ENCODE measurements at places on chromosomes 13 and 19.

- DNase-seq = no peak
Measured at GRCh38 chr19:29674374-29675119, 9.3 kb downstream of the PLEKHF1 start.

- no peak for DNase-seq
Measured at GRCh38 chr13:109355875-109356434, 430.4 kb downstream of the IRS2 start.

DNA sequence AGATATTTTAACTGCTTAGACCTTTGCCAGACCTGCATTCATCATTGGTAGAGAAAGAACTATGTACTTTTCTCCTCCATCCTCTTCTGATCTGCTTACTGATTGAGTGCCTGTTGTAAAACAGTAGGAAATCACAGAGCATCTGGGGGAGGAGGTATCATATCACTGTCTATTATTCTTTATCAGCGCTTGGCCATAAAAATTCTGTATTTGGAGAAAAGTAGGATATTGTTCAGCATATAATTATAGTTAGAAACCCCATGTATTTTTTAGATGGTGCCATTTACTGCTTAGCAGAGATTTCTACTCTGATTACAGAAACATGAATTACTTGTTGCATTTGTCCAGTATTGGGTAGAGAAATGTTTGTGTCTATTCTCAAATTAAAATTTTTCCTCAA lies 62.4 kb downstream of the URI1 start:
- DNase-seq = no peak

GRCh38 chr13:112898621-112899280 lies 70.3 kb upstream of the MCF2L start:
- no peak for DNase-seq

DNA sequence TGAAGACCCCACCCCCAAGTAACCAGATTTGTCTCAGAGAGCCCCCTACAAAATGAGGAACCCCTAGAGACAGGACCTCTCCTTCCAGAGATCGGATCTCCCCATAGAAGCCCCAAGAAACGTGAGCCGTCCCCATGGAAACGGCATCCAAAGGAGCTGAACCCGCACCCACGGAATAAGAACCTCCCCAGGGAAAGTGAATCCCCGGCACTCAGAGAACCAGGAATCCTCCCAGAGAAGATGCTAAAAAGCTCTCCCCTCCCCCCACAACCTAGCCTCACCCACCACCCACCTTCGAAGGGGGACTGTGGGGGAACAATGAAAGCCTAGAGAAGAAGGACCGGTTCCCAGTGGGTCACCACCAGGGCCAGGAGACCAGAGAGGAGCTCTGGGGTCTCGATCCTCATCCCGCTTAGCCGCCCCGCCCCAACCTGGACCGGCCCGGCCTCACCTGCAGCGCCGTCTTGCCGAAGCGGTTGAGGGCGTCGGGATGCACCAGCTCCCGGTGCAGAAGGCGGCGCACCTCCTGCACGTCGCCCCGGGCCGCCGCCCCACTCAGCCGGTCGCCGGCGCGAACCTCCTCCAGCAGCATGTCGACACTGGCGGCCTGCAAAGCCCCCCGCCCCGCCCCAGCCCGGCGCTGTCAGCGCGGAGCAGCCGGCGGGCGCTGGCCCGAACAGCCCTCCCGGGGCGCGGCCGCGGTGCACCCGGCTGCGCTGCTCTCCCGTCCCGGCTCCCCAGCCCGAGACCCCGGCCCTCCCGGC lies 535 bp downstream of the CDKN2D start:
- no peak for DNase-seq

DNA sequence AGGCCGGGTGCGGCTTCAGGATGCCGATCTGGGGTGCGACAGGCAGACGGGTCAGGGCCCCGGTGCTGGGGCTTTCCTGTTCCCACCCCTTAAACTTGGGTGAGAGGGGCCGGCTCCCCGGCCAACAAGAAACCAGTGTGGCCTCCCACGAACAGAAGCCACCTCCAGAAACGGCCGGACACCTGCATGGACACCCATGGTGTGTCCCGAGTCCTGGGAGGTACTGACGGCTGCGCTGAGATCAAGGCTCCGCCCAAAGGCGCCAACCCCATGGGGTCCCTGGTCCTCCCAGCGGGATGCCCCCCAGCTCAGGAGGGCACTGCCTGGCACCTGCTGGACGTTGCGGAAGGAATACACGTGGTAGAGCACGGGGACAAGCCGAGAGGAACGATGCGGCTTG lies 11.5 kb downstream of the POLRMT start:
- DNase-seq = no peak

DNA sequence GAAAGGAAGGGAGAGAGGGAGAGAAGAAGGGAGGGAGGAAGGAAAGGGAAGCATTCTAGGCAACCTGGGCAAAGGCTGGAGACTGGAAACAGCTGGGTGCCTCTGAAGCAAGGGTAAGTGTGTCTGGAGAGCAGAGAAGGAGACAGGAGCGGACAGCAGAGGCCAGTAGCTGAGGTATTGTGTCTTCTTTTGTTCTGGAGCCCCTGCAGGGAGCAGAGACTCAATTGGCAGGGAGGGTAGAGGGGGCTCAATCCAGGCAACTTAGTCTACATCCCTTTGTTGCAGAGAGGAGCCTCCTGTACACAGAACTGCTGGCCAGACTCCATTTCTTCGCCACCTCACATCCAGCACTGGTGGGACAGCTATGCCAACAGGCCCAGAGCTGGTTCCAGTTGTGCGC lies 53.2 kb downstream of the NWD1 start:
- DNase-seq = no peak

- no peak for DNase-seq
Measured at GRCh38 chr13:110065780-110066179, 241.2 kb downstream of the COL4A1 start.

DNA sequence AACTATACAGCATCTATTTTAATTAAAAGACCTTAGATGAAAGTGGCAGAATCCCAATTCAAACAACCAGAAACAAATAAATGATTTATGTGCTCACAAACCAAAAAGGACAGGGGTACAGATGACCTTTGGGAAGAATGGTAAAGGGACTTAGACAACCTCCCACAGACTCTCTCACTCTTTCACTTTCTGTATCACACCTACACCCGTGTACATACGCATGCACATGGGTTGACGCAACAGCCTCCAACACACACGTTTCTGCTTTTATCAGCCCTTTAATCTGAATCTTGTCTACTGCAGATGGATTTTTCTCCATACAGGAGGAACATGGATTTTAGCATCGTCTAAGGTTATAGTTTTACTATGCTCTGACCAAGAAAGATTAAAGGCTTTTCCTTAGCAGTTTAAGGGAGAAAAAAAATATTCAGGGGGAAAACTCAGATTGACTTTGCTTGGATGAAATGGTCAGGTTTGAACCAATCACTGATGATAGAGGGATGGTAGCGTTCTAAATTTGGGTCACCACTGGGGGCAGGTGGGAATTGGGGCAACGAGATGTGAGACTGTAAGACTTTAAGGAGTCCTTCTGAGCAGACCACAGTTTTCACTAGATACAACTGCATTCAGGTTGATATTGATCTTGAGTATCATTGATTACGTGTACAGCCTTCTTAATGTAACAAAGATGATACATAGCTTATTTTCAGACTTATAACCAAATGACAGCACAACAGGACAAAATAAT lies 166.1 kb downstream of the ITGBL1 start:
- no peak for DNase-seq

DNA sequence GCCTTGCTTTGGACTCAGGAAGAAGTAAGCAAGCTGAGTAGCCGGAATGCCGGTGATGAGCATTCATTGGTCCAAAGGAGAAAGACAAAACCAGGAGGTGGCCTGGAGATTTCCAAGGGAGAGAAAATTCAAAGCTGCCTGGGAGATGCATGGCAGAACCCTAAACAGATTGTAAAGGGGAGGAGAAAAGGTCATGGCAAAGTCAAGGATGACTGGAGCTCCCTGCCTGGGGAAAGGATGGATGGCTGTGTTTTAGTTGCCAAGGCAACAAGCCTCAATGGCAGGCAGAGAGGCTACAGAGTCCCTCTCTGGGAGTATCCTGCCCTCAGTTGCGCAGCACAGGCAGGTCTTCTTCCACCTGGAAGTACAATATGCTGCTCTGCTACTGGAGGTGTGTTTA lies 134.0 kb downstream of the ENOX1 start:
- no peak for DNase-seq

- no peak for DNase-seq
Measured at GRCh38 chr13:28013482-28013881, 25.0 kb upstream of the URAD start.

- DNase-seq = no peak
Measured at GRCh38 chr19:18425515-18426415, 6.6 kb downstream of the SSBP4 start.

DNA sequence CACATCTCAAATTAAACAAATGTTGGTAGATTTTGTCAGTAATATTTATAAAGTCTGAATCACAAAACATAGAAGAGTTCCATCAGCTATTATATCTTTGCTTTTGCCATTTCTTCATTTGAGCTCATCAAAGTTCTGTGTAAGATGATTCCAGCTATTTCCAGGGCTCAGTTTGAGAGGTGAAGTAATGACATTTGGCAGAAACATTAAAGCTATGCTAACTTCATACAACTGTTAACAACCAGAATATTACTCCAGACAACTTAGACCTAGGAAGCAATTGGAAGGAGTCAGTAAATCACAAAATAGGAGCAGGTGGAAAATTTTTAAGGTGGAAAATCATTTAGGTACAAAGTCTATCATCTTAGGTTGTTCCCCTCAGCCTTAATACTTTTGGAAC lies 76.2 kb upstream of the CSNK1A1L start:
- DNase-seq = no peak

DNA sequence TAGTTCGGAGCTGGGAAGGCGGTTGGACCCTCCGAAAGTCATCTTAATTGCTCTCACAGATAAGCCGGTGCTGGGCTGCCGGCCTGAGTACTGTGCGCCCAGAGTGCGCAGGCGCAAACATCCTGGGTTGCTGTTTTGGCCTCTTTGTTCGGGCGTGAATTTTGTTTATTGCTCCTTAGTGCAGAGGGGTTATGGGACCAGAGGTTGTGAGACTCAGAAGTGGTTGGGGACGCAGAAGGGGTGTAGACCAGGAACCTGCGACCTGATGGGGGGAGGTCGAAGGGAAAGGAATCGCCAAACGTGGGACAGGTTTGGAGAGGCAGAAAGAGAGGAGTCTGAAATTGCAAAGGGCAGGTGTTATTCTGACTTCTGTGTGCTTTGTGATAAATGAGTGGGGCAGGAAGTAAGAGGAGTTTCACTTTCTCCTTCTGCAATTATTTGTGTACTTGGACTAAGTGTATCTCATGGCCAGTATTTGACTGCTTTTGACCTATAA lies 607 bp upstream of the ZNF566 start:
- no peak for DNase-seq

- no peak for DNase-seq
Measured at GRCh38 chr13:42039457-42039945, 8.9 kb upstream of the DGKH start.

DNA sequence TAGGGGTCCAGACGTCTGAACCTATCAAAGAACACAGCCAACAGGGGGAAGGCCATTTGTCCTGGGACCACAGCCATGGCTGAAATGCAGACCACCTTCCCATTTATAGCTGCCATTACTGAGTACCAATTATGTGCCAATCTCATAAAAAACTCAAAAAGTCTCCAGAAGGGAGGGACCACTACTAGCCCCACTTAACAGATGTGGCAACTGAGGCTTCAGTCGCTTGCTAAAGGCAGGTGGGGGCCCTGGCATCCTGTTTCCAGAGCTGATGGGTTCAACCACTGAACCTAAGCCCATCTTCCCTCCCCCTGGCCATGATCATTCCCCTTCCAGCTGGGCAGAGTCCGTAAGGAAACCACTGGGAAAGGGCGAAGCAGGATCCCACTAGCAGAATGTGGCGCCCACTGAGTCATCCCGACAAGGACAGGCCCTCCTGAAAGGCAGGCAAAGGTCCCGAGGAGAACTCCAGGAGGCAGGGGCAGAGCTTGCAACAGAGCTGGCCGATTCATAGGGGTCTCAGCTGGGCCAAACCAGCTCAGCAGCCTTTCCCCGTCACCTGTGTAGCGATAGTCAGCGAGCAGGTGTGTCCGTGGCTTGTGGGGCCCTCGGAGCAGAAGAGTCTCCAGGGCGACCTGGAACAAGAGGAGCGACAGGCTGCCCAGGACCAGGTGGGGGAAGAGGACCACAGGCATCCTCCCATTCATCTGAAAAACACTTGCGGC lies 14.3 kb upstream of the NAPA start:
- DNase-seq = no peak

DNA sequence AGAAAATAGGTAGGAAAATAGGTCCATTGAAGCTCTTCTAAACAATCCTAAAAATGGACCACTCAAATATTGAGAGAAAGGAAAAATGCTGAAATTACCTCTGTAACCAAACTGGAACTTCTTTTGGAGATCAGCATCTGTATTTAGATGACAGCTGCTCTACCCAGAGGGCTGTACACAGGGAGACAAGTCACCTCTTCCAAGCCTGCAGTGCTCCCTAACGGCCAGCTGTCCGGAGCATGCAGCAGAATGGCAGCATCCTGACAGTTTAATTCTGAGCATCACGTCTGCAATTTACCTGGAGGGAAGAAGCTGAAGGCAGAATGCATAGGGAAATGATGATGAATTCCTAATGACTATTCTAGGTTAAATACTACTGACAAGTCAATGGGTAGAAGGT lies 62.8 kb upstream of the DIAPH3 start:
- DNase-seq = no peak
